Muscle of back (tissue), 13 donors: ENCODE measurements at places on chromosomes 2 and 18.

GRCh38 chr2:18701981-18702380, 112.6 kb upstream of the NT5C1B start:
- DNase-seq: no peak

GRCh38 chr2:159853101-159853500, 55.1 kb upstream of the CD302 start:
- DNase-seq: no peak

GRCh38 chr2:236164201-236164924, 3.8 kb downstream of the GBX2 start:
- DNase-seq: peak; percentile 69

DNA sequence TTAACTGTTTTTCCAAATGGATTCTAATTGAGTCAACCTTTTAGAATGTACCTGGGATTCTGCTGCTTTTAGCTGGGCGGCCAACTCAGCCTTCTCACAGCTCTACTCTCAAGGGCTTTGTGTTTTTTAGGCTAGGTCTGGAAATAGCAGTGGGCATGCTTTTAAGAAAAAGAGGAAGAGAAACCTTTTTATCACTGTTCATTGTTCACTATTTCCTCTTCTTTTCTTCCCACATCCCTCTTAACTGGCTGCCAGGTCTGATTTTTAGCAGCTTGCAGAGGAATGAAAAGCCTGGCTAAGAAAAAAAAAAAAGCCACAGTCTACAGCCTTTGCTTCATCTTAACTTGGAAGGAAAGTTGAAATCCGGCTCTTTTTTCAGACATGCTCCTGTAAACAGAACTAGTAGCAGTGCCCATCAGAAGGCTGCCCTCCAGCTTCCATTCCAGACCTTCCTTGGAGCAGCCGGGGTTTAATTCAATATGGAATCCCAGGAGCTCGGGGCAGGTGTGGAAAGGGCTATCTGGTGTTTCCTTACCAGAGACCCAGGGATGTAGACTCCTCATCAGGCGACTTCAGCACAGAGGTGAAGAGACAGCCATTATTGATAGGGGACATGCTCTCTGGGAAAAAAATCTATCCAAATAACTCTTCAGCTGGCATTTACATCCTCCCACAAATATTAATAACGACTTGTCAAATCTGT, 230.7 kb downstream of the MYO3B start:
- DNase-seq: no peak

- no peak for DNase-seq
Observed at GRCh38 chr18:10148189-10148929, 234.5 kb downstream of the VAPA start.

DNA sequence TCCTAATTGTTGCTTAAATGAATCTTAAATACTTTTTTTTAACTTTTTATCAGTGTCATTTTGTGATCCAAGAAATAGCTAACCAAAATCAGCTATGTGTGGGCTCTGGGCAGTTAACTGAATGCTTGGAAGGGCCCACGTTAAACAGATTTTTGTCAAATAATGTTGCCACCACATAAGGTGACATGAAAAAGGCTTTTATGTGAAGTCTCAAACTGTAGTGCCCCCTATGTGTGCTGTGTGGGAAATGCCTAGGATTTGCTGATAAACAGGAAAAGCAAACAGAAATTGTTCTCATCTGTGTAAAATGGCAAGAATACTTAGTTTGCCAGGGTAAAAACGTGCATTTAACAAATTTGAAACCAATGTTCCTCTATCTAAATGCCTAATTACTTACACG, 242.2 kb downstream of the ZNF516 start:
- DNase-seq: no peak

GRCh38 chr18:36355511-36355910, 58.0 kb downstream of the FHOD3 start:
- no peak for DNase-seq
